ENCODE measurements at places on chromosomes 4 and X. TPM values are rescaled to one million over a fixed set of nuclear protein-coding genes. Genes with fewer than 3 reads are reported as not detected.

The IL13RA1 gene
- total RNA-seq: not detected

The TLR2 gene
- total RNA-seq: 0.23 TPM

The SASH3 gene
- 130 TPM for total RNA-seq

The FIP1L1 gene
- 75.4 TPM for total RNA-seq

The MCUB gene
- total RNA-seq: 65.5 TPM

The FAM114A1 gene
- not detected for total RNA-seq

The ZMAT1 gene
- 1.9 TPM for total RNA-seq

The GSX2 gene
- not detected for total RNA-seq
